ENCODE measurements at places on chromosomes 16 and 17. TPM values are rescaled to one million over a fixed set of nuclear protein-coding genes. Genes with fewer than 3 reads are reported as not detected.

DNA sequence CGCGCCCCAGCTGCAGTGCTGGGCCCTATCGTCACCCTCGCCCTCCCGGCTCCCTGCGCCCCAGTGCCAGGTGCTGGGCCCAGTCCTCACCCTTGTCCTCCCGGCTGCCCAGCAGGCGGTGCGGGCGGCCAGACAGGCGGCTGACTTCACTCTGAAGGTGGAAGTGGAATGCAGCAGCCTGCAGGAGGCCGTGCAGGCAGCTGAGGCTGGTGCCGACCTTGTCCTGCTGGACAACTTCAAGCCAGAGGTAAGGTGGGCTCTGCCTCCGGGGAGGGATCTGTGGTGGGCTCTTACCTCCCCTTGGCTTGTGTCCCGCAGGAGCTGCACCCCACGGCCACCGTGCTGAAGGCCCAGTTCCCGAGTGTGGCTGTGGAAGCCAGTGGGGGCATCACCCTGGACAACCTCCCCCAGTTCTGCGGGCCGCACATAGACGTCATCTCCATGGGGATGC lies 17.9 kb downstream of the QPRT start:
- DNase-seq = no peak

DNA sequence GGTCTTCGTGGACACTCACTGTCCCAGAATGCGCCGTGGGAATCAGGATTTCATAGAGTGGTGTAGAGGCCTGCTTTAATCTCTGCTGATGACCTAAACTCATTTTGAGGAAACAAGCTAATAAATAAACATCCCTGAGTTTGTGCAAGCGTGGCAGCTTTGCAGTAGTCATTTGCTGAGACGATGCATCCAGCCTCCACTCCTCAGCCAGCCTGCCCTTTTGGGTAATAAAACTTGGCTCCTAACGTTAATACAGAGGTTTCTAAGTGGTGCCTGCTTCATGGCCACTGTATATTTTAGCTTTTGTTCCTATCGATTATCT lies 1.3 kb downstream of the DGKE start:
- no peak for DNase-seq

DNA sequence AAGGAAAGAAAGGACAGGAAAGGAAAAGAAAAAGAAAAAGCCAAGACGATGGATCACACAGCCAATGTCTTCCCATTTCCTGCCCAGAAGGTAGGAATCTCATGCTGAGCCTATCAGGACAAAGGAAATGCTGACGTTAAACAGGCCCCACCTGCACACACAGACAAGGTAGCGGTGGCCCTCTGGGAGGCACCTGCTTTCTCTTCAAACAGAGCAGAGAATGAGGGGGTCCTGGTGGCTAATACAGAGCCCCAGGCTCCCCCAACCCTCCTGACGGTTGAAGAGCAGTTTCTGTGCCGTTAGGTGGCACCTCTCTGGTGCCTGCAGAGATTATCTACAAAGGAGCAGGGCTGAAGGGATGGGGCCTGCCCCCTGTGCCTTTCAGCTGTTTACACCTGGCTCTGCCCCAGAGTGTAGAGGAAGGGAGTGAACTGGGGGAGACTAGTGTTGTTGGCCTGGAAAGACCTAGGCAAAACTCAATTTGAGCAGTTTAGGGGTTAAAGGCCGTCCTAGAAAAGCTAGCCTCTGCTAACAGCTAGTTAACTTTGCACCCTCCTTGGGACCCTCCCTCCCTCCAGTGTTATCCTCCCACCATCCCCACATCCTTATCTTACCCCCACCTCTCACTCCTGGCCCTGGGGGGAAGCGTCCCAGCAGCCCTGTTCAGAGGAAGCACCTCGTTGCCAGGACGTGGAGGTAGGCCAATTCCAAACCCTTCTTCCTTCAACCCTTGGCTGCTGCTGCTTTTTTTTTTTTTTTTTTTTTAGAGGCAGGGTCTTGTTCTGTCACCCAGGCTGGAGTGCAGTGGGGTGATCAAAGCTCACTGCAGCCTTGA lies 56.3 kb downstream of the ARHGAP27 start:
- no peak for DNase-seq

- DNase-seq = no peak
These were observed 2.2 kb downstream of the TELO2 start for GRCh38 chr16:1495211-1495888.

DNA sequence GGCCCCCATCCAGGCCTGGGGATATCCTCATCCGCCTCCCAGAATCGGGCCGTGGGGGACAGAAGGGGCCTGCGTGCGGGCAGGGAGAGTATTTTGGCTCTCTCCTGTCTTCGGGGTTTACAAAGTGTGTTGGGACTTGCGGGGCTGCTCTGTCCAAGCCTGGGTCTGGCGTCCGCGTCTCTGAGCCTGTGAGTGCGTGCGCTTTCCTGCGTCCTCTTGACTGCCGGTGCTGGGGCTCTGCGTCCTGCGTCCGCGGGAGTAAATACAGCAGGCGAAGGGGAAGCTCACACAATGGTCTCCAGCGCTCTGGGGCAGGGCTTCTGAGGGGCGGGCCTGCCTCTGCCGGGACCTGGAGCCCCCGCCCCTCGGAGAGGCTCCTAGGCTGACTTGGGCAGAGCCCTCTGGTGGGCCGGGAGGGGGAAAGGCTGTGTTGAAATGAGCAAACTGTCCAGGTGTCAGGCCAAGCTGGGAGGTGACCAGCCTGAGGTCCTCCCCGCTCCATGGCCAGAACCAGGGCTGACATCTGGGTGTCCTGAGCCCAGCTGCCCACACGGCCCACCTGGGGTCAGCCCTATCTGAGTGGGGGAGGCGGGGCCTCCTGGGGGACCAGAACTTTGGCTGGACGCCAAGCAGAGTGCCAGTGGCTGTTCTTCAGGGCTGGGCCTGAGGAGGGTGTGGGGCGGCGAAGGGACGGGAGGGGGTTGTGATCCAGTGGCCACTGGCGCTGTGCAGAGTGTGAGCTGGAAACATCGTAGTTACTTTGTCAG lies 233.6 kb downstream of the SEC14L1 start:
- DNase-seq = peak; percentile 90

Gene UMOD
- not detected for total RNA-seq

DNA sequence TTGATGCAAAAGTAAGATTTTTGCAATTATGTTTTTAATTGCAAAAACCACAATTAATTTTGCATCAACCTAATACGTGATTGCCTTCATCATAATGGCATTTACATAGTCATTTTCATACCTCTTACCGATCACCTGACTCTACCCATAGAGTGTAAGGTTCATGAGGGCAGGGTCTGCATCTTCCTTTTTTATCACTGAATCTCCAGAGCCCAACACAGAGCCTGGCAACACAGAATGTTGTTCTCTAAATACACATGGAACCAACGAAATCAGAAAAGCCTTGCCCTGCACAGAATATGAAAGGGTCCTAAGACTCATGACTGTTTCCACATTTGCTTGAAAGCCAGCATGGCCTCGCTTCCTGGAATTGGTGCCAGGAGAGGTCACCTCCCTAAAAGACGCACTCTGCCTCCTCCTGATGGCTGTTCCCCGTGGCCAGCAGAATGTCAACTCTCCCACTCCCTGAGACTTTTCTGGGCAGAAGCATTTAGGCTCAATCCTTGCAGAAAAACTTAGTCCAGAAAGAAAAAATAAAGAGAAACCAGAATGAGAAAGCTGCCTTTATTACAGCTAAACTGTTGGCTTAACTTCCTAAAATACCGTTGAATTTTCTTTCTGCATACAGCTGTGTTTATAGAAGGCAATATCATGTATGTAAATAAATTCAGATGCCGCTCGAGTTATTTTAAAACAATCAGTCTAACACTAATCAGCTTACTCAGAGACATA lies 327.8 kb upstream of the MAF start:
- no peak for DNase-seq

DNA sequence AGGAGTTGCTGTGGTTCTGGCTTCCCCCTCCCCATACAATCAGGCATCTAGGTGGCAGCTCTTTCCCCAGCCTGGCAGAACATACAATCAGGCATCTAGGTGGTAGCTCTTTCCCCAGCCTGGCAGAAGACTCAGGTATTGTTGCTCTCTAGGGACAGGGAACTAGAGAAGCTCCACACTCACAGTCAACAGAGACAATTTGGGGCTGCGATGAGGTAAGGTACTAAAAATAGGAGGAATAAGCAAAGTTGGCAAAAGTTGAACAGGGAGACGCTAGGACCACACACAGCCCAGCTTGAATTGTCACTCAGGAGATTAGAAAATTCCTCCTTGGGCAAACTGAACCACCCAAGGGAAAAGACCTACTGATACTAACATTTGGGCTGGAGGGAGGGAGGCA lies 315.5 kb upstream of the CDH5 start:
- DNase-seq = no peak

Gene TBC1D26
- total RNA-seq = 0.23 TPM

Gene BIRC5
- 108 TPM for total RNA-seq

Gene TM4SF5
- not detected for total RNA-seq

GRCh38 chr16:85950136-85950918 lies 51.4 kb downstream of the IRF8 start:
- no peak for DNase-seq

GRCh38 chr16:89860747-89861304 lies 12.6 kb upstream of the TCF25 start:
- peak; percentile 82 for DNase-seq

DNA sequence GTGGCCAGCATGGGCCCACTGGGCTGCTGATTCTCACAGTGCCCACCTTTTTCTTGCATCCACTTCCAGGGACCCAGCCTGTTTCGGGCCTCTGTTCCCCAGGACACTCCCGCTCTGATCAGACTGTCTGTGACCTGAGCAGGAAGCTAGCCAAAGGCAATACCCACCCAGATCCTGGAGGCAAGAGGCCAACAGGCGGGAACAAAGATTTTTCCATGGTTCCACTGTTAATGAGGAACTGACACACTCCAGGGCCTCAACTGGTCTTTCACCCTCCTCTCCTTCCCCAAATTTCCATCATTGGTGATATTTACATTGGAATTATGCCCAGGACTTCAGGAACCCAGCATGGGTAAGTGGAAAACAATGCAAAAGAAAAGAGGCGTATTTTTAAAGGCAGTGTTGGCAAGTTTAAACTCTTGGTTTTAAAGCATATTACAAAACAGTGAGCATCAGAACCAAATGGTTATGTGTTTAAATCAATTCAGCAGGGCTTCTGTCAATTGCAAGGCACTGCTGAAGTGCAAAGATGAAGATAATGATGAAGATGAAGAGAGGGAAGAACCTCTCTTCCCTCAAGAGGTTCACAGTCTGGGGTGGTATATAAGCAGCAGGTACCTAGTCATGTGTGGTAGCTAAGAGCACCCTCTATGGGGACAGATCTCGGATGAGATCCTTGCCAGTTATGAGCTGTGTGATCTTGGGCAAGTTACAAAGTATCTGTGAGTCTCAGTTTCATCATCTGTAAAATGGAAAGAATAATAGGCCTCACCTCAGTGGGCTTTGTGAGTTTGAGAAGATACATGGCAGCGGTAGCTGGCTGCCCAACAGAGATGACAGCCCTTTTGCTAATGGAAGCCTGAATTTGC lies 14.4 kb upstream of the ATP2A3 start:
- no peak for DNase-seq

GRCh38 chr17:6786618-6787017 lies 10.6 kb downstream of the FBXO39 start:
- no peak for DNase-seq

Gene FSCN2
- total RNA-seq = 0.74 TPM

- no peak for DNase-seq
These were observed 119.2 kb downstream of the XYLT1 start for GRCh38 chr16:17351441-17352035.

DNA sequence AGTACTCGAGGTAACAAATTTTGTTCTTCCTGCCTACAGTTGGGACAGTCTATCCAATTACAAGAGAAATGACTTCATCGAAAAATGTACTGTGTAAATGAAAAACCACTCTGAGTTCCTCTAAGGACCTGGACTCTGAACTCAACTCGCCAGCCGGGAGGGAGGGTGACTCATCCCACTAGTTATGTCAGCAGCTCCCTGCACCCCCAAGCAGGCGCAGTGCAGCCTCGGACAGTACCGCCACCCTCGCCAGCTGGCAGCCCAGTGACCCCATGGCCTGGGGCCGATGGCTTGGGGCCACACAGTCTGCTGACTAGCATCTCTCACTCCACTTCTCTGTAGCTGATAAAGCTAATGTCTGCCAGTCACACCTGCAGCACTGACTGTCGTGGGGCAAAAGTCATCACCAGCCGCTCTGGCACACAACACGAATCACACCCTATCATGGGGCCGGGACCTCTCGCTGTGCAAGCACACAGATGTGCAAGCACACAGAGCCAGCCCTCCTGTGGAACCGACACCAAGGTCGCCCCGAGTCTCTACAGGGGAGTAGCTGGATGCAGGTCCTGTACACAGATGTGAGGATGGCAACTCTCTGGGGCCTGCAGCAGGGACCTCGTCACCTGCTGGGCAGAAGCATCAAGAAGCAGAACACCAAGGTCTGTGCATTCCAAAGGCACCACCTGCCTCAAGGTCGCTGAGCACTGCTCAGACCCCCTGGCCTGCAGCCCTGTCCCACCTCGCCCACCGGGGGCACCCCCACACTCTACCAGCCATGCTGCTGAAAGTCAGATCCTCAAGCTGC lies 5.7 kb downstream of the CSNK1D start:
- no peak for DNase-seq

- DNase-seq = peak; percentile 26
These were observed 57.5 kb downstream of the BEAN1 start for GRCh38 chr16:66484453-66485213.

GRCh38 chr17:73250851-73251640 lies 10.6 kb downstream of the CPSF4L start:
- no peak for DNase-seq

Gene TCAP
- 1.8 TPM for total RNA-seq

Gene TPSAB1
- total RNA-seq = not detected

Gene SPEM2
- total RNA-seq = not detected

DNA sequence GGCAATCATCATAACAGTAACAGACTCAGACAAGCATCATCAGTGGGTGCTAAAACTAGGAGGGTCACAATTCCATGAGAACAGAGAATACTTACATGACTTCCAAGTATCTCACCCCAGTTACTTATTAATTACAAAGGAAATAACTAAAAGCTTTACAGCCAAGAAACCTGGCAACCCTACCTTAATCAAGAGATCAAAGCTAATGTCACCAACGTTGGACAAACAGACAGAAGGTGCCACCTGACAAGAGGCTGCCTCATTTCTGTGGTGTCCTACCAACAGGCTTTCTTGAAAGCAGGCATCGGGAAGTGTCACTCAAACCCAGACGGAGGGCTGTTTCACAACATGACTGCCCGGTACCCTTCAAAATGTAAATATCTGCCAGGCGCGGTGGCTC lies 84.6 kb downstream of the RMI2 start:
- DNase-seq = no peak

DNA sequence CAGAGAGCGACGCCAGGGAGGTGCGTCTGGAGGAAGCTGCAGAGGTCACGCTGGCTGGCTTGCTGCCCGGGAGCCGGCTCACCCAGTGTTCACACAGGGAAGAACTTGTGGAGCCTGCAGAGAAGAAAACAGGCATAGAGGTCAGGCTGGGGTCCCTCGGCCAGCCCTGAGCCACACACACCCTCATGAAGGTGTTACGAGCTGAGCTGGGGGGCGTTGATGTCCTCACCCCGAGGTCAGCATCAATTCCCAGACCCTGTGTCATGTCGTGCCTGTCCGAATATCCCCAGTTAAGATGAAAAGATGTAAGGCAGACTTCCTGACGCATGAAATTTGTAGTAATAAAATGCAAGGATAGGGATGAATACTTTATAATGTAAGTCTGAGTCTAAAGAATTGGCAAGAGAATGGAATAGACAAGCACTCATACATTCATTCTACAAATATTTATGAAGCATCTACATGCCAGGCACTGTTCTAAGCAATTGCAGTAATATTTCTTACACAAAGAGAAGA lies 77.1 kb downstream of the USP31 start:
- no peak for DNase-seq

GRCh38 chr16:57358086-57358420 lies 530 bp upstream of the CCL22 start:
- DNase-seq = no peak

Data from activated CD8-positive, alpha-beta T cell treated with anti-CD3 and anti-CD28 coated beads, Interleukin-2, amount 10 ng/mL, durations not matched to agents 7 days and 5 days (primary cell).